ENCODE measurements at places on chromosomes 5 and 9.

DNA sequence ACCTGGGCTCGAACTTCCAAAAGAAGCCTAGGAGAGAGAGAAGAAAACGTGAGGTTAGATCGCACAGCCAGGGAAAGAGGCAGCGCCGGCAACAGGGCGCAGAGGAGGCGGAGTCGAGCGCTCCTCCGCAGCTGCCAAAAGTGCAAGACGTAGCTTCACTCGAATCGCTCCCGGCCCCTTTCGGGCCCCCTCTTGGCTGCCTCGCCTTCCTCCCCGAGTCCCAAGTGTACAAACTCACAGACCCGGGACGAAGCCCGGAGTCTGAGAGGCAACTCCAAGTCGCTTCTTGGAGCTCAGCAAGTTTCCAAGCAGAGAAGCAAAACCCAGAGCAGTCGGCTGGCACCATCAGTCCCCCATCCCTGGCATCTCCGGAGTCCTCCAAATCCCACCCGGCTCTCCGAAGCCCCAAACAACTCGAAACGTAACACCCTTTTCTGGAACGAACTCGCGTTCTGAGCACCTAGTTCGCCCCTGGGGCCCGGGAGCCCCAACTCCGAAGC, 1.2 kb downstream of the MIER3 start:
- DNase-seq = peak; percentile 82

DNA sequence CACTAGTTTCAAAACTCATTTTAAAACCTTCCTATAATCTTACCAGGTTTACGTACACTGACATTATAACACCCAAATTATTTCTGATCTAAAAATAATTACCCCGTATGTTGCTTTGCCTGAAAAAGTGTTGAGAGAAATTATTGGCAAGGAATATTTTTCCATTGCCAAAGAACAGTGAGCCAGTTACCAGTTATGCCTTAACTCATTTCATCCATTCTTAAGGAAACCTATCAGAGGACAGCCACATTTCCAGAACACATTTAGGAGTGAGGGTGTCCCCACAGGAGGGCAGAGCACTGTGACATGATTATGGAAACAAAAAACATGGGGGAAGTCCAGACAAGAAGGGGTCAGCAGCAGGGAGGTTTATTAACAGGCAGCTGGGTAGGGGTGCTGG, 52.2 kb downstream of the GABBR2 start:
- no peak for DNase-seq

GRCh38 chr9:14321517-14322130, 7.7 kb upstream of the NFIB start:
- DNase-seq = no peak

DNA sequence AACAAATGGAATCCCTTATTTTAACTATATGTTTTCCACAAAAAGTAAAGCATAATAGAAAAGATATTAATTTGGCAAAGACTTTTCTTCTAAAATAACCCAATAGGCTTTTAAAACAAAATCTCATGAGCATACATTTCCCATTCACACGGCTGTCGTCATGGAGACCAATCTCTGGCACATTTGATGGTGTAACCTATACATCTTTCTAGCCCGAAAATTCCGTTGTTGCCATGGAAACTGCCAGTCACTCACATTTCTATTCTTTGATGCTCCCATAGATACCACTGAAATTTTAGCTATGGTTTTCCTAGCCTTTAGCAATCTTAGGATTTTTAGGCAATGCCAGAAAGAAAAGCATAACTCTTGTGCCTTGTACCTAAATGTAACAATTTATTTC, 262.9 kb upstream of the TRPM3 start:
- DNase-seq = peak; percentile 28

DNA sequence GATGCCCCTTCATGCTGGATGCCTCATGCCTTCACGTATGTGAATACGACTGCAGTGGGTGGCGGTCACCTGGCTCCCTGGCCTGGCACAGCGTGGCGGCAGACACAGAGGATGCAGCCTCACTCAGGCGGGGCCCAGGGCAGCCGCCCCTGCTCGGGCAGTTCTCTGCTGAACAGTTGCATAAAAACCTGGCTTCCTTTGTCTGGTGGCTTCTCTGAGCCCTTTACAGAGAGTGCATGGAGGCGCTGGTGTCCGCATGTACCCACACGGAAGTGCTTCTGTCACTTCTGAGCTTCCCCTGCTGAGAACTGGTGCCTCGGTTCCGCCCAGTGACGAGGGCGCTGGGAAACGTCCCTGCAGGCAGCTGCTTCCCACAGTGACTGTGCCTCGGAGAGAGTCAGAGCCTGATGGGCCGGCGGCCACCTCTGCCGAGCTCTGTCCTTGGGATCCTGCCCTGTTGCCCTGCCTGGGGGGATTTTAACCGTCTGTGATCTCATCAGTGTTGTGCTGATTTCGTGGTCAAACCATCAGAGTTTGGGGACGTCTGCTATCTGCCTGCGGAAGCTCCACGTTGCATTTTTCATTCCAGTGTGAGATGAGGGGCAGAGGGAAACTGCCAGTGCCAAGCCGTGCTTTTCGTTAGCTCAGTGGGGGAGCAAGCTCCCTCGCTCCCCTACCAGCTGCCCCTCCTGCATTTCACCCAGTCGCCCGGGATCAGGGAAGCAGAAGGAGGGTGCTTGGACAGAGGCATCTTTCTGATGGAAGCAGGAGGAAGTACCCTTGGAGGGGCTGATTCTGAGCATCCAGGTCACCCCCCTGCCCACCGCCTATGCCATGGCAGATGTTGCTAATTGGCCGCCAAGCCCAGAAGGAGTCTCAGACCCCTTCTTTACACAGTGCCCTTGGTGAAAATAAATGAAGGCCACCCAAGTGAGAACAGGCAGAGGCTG, 153.0 kb upstream of the COL5A1 start:
- peak; percentile 27 for DNase-seq

- no peak for DNase-seq
Measured at GRCh38 chr5:136020383-136021015, 8.3 kb upstream of the TGFBI start.

GRCh38 chr5:138177941-138178515, 402 bp downstream of the BRD8 start:
- DNase-seq = peak; percentile 76

DNA sequence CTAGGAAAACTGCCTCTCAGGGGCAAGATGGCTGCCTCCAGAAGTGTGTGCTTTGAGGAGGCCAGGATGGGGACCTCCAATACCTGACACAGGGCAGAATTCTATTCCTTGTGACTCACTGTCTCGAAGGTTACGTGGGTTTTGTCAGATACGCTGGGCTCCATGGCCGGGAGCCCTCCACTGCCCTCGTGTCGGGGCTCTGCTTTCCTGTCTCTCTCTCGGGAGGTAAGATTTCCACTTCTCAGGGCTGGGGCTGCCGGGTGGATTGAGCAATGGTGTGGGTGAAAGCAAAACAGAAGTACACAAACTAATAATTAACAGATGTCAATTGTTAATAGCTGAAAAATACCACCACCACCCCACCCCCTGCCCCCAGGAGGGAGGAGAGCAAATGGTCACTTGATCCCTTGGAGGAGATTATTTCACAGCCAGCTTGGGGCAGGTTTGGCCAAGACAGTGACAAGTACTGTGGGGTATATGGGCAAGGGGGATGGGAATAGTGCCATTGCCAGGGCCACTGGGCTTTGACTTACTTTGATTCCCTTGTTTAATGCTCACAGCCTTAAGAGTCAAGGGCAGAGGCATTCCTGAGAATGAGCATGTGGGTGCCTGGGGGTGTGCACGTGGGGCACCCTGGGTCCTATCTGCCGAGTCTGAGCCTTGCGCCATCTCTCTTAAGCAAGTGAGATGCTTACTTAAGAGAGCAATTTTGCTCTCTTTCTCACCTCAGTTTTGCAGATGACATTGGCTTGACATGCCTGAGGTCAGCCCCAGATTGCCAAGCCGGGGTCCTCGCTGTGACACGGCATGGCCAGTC, 28.8 kb upstream of the DAB2IP start:
- no peak for DNase-seq

DNA sequence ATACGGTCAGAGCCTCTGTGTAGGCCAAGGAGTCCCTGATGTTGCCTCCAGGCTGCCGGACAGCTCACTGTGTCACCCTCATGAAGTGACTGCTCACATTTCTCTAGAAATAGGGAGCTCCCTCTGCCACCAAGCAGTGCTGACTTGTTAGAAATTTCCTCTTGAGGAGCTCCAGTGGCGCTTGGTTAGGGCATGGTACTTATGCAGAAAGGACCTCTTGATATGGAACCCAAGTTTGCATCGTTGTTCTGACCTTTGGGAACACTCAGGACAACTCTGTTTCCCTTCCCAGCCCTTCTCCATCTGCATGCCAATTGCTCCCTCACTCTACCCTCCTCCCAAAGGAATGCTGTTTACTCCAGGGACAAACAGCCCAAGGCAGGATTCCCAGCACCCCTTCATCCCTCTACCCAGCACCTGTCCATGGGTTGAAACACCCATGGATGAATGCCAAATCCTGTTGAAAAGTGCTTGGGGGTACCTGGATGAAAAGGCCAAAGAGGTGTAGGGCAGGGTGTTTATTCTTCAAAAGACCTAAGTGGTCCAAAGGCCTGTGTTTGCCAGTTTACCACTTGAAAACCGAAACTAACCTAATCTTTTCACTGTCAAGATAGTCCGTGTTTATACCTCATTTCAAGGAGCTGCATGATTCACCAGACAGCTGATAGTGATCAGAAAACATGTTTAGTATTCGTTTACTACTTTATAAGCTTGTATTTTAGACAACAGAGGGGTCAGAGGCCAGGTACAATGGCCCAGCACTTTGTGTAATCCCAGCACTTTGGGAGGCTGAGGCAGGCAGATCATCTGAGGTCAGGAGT, 51.1 kb downstream of the KLF4 start:
- no peak for DNase-seq

- DNase-seq = no peak
Measured at GRCh38 chr5:124317451-124317850, 429.0 kb downstream of the ZNF608 start.

DNA sequence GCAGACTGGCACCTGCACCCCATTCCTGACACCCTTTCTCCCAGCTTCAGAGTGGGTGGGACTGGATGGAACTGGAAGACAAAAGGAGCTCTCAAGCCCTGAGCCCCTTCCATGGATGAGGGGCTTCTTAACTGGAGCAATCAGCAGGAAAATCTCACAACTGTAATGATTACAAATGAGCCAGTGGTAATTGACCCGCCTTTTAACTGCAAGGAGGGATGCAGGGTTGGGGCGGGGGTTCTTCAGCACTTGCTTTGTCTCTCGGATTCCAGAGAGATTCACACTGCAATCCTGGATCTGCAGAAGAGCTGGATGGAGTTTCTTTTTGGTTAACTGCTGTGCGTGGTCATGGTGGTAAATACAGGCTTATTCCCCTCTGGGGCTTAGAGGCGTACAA, 160.1 kb upstream of the SHB start:
- DNase-seq = no peak

DNA sequence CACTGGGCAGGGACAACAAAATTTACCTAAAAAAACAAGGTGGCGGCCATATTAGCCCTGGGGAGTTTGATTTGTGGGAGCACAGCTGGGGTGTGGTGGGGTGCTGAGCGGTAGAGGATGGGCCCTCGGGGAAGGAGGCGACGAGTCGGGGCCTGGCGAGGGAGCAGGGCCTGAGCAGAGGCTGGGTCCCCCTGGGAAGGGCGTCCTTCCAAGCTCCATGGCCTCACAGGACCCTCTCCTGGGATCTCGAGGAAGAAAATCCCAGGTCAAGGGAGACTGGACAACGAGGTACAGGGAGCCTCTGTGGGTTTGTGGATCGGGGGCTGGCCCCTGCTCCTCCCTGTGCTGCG, 165.5 kb downstream of the CACNA1B start:
- peak; percentile 6 for DNase-seq

DNA sequence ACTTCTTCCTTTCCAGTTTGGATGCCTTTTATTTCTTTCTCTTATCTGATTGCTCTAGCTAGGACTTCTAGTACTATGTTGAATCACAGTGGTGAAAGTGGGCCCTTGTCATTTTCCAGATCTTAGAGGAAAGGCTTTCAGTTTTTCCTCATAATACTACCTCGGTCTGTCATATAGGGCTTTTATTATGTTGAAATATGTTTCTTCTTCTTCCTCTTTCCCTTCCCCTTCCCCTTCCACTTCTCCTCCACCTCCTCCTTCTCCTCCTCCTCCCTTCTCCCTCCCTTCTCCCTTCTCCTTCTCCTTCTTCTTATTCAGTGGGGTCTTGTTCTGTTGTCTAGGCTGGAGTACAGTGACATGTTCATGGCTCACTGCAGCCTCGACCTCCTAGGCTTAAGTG, 9.2 kb upstream of the TERT start:
- DNase-seq = no peak

DNA sequence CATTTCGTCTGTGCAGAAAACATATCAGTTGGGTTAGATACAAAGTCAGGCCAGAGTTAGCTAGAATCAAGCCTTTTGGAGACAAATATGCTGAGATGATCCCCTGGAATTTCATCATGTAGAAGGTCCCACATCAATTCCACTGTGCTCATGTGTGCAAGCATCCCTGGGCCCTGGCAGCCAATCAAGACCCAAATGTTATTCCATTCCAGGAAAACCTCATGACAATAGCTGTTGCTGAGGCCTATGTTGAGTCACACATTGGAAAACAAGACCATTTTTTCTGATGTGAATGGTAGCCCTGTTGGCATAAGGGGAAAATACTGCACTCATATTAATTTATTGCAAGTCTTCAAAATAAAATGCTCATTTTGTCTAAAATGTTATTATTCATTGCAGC, 11.5 kb downstream of the SPOCK1 start:
- DNase-seq = no peak

DNA sequence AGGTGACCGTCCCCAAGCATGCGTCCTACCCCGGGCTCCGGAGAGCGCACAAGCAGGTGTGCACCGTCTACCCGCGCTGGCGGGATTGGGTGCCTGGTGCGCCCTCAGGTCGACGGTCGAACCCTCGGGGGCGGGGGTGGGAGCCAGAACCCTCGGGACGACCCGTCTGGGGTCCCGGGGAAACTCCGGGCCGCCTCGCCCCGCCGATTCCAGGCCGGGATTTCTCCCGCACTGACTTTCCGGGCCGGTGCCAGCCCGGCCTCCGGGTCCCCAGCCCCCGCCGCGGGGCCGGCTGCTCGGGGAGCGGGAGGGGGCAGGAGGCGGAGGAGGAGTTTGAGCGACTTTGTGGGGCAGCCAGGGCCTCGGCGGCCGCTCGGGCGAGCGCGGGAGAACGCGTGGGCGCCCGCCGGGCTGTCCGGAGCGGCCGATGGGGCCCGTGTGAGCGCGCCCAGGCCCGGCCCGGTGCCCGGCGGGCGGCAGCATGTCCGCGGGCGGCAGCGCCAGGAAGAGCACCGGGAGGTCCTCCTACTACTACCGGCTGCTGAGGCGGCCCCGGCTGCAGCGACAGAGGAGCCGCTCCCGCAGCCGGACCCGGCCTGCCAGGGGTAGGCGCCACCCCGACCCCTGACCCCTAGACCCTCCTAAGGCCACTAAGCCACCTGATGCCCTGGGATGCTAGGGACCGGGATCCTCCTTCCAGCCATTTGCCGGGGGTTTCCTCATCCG, at the start of gene DAB2IP:
Gene DAB2IP (plus strand): TSS at position 340 of the 726 bp plus-strand sequence. CDS start 142 bp downstream, at position 482.
- peak; percentile 61 for DNase-seq

- DNase-seq = no peak
Measured at GRCh38 chr9:125985998-125986655, 239.0 kb downstream of the PBX3 start.

DNA sequence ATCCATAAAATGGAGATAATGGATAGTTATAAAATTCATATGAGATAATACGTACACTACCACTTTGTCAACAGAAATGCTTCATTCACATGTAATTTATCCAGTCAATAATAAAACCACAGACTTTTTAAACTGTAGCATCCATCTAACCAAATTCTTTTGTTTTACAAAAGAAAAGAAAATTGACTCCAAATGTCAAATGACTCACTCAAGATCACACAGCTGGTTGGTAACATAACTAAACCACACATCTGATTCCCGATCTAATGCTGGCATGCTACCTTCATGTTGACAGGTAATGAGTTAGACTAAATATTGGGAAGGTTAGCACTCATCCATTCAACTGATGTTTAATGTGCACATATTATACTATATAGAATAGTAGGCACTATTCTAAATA, 4.9 kb downstream of the FRMD3 start:
- no peak for DNase-seq
